ENCODE measurements at places on chromosomes 16 and 17.

DNA sequence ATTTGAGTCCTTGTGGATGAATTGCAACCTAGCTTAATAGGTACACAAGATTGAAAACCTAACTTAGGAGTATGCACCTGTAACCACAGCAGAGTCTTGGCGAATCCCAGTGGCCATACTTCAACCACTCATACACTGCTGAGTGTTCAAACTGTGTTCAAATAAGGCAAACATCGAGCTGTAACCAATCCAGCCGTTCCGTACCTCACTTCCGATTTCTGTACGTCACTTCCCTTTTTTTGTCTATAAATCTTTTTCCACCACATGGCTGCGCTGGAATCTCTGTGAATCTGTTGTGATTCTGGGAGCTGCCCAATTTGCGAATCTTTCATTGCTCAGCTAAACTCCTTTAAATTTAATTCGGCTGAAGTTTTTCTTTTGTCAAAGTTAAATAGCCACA is 190.6 kb downstream of the MAF start:
- DNase-seq, result no peak

GRCh38 chr17:32629563-32630190 is 142.9 kb downstream of the CDK5R1 start:
- DNase-seq, result no peak

- no peak for DNase-seq
These were observed 520.5 kb downstream of the CDH13 start for GRCh38 chr16:83147244-83147643.

DNA sequence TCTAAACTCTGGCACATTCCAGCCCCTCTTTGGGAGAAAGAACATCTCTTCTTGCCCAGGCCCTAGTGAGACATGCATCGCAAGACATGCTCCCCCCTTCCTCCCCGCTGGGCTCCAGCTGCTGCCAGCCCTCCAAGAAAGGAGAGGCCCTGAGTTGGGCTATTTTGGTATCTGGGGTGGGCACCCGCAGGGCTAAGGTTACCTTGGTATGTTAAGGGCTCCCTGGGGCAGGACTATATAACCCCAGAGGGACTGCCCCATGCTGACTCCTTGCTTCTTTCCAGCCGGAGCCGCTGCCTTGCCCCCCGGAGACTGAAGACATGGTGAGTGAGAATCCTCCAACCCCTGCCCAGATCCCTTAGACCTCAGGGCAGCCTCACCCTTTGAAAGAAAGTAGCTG is at the start of gene MYL11:
Gene MYL11, plus strand, starts transcription at position 265 of the 400 bp plus-strand sequence. Its CDS starts 56 bp downstream, at position 321.
- DNase-seq, result no peak

- no peak for DNase-seq
These were observed 132.1 kb downstream of the HS3ST4 start for GRCh38 chr16:25823891-25824290.

- DNase-seq, result no peak
These were observed 14.2 kb upstream of the RHBDF2 start for GRCh38 chr17:76515274-76515949.

DNA sequence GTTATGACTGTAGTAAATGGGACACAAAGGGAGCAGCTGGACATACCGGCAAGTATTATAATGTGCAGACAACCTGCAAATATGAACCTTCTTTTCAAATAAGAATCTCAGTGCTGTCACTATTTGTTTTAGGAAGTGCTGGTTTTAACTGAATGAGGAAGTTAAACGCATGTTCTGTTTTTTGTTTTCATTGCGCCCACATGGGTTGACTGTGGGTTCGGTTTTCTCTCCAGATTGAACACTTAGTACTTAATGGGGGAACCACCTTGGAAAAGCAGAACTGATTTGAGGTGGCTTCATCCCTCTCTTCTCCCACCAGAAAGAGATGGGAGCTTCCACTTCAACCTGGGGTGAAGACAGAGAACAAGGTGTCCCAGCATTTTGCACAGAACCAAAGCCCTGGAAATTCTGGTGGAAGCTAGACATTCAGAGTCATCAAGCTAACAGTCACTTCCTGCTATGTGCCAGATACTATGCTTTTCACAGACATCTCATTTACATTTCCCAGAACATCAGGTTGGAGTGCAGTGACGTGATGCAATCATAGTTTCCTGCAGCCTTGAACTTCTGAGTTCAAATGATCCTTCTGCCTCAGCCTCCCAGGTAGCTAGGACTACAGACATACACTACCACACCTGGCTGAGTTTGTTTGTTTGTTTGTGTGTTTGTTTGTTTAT is 149.8 kb downstream of the CDH13 start:
- DNase-seq, result no peak

DNA sequence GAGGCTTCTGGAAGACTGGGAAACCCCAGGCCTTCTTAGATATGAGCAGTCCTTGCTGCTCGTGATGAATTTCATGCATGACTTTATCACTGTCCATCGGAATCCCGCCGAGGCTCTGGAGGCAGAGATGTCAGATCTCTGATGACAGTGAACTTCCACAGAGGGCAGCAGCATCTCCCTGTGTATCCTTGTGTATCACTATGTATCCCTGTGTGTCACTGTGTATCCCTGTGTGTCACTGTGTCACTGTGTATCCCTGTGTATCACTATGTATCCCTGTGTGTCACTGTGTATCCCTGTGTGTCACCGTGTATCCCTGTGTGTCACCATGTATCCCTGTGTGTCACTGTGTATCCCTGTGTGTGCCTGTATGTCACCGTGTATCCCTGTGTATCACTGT is 160.2 kb upstream of the CHMP6 start:
- DNase-seq, result no peak

- no peak for DNase-seq
These were observed 16.6 kb downstream of the CEP131 start for GRCh38 chr17:81206166-81206565.

DNA sequence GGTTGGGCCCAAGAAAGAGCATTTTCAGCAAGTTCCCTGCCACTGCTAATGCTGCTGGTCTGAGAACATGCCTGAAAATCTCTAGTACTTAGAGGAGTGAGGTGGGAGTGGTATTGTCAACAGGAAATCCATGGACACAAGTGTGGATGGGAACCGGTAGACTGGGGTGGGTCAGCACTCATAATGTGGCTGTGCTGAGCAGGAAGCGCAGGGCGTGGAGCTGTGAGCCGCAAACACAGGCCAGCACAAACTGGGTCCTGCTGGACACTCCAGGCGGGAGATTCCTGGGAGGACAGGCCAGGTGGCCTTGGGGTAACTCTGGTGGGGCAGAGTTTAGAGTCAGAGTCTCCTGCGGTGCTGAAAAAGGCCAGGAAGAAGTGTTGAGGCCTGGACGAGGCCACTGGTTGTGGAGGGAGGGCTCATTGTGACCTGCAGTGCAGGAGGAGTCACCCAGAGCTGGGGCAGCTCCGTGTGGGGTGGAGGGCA is 62.6 kb downstream of the BANP start:
- DNase-seq, result no peak

- DNase-seq, result no peak
These were observed 130.8 kb downstream of the CA10 start for GRCh38 chr17:52027620-52028295.

DNA sequence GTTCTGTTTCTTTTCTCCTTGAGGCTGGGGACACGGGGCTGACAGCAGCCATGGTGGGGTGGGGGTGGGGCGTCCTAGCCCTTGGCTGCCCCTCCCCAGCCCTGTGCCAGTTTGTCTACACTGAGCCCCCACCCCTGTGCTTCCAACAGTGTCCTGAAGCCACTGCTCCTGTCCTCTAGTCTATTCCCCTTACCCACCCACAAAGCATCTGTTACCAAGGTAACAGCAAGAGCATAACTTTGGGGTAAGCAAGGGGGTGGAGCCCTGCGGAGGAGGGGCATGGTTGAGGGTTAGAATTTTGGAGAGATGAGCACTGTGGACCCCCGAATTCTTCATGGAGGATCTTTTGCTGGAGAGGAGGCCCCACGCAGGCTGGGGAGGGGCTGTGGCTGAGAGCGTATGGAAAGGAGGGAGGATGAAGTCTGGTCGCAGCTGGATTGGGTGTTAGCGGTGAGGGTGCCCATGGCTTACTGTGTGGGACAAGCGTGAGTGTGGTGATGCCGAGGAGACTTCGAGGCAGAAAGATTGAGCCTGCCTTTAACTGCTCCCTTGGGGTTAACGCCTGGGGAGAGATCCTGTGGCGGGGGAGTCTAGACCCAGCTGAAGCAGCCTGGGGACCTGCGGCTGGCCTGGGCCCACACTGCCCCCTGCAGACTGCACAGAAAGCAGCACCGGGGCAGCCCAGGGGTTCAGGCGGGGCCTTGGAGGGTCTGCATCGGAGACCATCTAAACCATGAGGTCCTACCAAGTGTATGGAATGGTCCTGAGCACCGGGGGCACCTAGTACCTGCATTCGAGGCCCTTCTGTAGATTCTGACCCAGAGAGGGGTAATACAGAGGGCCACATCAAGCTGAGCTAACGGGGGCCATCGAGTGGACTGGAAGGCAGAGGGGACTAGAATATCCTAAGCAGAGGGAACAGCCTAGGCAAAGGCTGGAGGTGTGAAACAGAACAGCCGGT is 6.1 kb upstream of the STAC2 start:
- no peak for DNase-seq

- no peak for DNase-seq
These were observed 1.6 kb upstream of the ATP6V0C start for GRCh38 chr16:2511996-2512734.

DNA sequence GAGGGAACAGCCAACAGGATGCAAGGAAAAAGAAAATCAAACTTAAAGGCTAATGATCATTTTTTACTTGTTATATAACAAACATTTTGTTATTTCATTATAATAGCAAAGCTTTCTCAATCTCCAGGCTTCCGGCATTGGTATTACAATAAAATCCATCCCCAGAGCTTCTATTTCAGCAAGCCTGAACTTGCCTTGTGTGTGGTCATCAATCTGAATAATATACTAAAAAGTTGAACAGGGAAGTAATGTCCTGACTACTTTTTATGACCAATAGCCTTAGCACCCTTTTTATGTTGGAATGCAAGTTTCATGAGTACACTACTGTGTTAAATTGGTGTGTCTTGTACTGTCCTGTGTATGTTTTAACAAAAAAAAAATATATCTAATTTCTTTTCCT is 27.1 kb upstream of the VWA3A start:
- no peak for DNase-seq

DNA sequence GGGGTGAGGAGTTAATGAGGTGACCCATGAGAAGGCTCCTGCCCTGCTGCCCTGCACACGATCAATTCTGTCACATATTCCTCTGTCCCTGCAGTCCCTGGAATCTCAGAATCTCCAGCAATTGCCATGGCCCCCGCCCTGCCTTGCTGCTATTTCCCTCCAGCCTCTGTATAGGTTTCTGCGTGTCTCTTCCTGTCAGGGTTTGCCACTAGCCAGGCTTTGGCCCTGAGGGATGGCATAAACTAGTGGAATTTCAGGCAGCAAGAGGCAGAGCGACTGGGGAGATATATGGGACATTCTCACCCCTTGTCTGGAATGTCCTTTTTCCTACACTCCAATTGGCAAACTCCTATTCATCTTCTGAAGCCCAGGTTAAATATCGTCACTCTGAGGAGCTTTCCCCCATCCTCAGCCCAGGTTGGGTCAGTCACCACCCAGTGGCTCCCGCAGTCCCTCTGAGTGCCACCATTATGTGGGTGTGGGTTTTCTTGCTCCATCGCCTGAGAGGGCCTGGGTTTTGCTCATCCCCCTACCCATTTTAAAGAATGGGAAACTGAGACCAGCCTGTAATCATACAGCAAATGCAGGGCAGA is 15.5 kb upstream of the NATD1 start:
- no peak for DNase-seq

DNA sequence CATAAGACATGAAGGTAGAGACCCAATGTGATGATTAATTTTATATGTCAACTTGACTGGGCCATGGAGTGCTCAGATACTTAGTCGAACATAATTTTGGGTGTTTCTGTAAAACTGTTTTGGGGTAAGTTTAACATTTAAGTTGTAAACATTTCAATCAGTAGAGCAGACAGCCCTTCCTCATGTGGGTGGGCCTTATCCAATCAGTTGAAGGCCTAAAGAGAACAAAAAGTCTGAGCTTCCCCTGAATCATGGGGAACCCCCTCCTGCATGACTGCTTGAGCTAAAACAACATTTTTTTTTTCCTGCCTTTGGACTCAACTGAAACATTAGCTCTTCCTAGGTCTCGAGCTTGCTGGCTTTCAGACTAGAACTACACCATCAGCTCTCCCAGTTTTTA is 327.3 kb upstream of the SOX9 start:
- DNase-seq, result no peak

DNA sequence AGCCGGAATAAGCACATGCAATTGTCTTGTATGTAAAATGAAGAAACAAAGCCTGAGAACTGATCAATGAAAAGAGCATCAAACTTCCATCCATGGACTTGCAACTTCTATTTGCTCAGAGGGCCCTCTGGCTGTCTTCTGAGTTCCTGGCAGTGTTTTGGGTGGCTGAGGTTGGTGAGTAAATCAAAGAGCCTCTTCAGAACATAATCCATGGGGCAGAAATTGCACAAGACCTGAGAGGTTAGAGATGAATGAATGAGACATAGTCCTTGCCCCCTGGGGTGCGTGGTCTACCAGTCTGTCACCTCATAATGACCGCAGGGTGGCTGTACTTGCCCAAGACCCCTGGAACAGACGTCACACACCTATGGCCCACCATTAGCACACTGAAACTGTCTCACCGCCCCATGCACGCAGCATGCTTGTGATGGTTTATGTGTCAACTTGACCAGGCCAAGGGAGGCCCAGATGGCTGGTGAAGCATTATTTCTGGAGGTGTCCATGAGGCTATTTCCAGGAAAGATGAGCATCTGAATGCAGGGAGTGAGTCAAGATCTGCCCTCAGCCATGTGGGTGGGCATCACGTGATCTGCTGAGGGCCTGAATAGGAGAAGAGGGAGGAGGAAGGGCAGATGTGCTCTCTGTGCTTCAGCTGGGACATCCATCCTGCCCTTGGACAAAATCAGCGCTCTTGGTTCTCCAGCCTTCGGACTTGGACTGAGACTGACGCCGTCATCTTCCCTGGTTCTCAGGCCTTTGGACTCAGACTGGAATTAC is 8.3 kb downstream of the PIK3R6 start:
- no peak for DNase-seq

DNA sequence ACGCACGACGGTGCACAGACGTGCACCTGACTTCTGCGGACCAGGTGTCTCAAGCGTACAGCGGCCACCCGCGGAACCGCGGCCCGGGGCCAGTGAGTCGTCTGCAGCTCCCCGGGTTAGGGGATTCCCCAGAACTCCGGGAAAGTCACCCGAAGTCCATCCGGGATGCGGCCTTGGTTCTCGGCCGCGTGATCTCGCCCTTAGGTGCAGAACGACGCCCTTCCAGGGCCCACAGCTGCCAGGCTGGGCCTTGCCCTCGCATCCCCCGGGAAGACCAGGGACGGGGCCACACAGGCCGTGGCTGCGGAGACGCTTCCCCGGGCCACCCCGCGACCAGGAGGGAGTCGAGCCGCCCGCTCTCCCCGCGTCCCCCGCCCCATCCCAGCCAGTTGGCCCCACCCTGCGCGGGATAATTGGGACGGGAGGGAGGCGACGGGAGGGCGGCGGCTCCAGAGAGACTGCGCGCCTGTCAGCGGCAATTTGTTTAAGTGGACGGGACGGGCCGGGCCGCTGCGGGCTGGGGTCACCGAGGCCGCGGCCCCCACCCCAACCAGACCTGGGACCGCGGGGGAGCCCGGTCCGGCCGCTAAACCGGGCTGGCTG is 3.6 kb upstream of the TBX2 start:
- no peak for DNase-seq

- DNase-seq, result no peak
These were observed 559.9 kb upstream of the CDH8 start for GRCh38 chr16:62596125-62596524.

All from cerebellar nuclear complex (tissue), 1 donor.